ENCODE measurements at places on chromosomes 4 and X. TPM values are rescaled to one million over a fixed set of nuclear protein-coding genes. Genes with fewer than 3 reads are reported as not detected.

Gene XPNPEP2
- 0.48 TPM for total RNA-seq

Gene PWWP3B
- not detected for total RNA-seq

Gene SYTL5
- not detected for total RNA-seq

Gene SSX4B
- not detected for total RNA-seq

Gene PRIMPOL
- 21.2 TPM for total RNA-seq

Gene CFI
- total RNA-seq = not detected

Gene RNF128
- not detected for total RNA-seq

Gene TLR1
- 5.1 TPM for total RNA-seq

Gene SERPINA7
- total RNA-seq = not detected

Gene CCDC160
- not detected for total RNA-seq

Gene NSG1
- total RNA-seq = 0.59 TPM

Gene ESX1
- total RNA-seq = 0.14 TPM

Measured in T-helper 2 cell treated with Interferon-gamma antibody and Interleukin-4, amounts not matched to agents 100 ng/mL and 5 ng/mL, for 36 hours (primary cell).